CD4-positive, alpha-beta T cell treated with Interleukin-21 for 1 hour (primary cell): ENCODE measurements at places on chromosomes 6 and 20.

DNA sequence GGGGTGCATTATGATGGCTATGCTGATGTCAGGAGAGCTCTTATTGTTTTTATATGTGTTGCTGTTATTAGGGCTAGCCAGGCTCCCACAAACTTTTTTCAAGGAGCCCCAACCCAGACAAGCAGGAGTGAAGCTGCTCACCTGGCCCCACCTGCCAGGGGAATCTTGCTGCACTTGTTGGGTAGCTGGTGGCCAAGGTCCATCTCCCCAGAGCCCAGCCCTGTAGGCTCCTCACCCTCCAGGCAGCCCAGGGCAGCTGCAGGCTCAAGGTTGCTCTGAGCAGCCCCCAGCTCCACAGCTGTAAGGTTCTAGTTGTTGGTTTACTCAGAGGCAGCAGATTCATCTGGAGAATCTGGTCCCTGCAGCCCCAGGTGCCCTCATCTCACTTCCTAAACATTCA, 46.8 kb upstream of the SIRPA start:
- DNase-seq = no peak

GRCh38 chr6:134425513-134425912, 107.6 kb upstream of the SGK1 start:
- no peak for DNase-seq

DNA sequence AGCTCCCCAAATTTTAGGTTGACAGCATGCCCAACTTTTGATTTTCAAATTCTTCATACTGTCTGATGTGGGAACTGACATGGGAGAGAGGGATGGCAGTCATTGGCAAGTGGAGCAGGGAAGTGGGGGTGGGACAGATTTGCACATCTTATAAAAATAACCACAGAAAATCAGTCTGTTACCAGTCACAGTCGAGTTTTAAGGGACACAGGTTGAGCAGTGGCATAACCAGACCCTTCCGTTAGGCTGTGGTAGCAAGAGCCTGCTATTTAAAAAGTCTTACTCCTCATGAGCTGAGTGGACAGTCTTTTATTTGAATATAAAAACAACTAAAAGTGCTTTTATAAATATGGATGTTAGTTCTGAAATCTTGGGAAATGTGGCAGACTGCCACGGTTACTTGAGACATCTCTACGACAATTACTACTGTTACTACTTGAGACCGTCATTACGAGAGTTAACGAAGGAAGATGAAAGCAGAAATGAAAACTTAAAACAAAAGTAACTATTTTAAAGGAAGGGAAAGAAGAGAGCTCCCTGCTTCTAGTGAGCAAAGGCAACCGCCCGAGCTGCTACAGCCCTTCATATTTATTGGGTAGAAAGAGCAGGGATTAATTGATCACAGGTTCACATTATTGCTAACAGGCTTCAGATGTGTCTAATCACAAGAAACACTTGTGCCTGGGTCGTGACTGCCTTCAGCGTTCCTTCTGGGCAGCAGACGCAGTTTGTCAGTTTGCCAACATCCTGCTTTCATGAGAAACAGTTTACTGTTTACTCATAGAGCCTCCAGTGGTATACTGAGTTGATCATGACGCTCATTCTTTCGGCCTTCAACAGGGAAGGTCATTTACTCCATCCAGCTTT, 71.3 kb downstream of the EFHC1 start:
- DNase-seq = no peak

GRCh38 chr20:38997622-38998021, 35.5 kb downstream of the DHX35 start:
- DNase-seq = peak; percentile 6

DNA sequence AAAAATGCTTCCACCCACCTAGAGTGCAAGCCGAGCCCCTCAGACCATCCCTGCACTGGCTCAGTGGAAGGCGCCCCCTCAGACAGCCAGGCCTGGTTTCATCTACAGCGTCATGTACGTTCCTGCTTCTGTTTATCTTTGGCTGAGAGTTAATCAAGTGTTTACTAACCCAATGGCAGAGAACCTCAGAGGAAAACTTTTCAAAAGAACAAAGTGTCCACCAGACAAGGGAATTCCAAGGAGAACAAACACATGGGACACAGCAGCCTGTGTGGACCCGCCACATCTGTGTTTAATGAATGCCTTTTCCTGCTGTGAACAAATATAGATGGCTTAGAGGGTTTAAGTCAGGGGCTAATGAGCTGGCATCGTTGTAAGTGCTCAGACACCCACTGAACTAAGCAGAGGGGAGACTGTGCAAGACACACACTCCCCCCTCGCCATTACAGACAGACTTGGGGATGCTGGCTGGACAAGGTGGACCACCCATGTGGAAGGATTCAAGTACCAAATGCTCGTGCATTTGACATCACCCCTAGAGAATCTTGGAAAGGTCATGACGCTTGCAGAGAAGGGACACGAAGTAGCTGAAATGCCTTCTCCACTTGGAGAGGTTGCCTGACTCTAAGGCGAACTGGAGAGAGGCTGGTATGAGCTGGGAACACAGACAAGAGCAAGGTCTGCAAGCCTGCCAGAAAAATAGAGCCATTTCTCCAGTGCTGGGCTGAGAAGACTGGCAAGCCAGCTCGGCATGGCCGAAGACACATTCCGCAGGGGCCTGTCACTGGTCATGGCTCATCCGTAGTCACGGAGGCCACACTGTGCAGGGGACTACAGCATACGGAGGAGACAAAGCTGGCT, 53.5 kb upstream of the NXT1 start:
- DNase-seq = no peak

GRCh38 chr20:50720582-50720981, 10.8 kb upstream of the PARD6B start:
- DNase-seq = no peak

DNA sequence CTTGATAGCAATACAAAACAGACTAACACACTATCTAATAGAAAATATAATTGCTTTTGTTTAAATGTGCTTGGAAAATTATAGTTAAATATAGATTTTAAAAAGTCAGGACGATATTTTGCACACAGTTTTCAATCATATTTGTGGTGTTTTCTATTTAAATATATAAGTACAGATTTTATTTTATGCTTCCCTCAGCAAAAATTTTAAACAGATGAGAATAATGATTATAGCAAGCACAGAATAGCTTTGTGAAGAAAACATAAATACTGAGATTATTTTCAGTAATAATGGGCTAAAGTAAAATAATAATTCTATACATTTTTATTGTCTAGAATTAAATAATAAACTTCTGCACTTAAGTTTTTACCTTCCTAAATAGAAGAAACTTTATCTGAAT, 809.4 kb downstream of the PHF3 start:
- DNase-seq = no peak

GRCh38 chr6:87738000-87738399, 36.0 kb upstream of the AKIRIN2 start:
- peak; percentile 35 for DNase-seq

GRCh38 chr6:36319436-36319762, 17.3 kb downstream of the BNIP5 start:
- no peak for DNase-seq
